ENCODE measurements at places on chromosomes 5 and 9.

DNA sequence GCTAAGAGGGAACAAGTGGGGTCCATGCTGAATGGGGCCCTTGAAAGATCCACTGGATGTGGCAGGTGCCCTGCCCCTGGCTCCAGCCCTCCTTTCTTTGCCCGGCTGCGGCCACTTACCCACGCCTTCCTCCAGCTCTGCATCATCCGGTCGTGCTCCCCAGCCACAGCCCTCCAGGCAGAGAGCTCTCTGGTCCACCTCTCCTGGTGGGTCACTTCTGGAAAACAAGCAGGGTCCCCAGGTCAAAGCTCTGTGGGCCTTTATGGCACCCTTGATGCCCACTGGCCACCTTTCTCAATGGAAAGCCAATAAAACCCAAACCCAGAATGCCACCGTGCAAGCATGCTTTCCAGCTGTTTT is 45.0 kb downstream of the SECISBP2 start:
- DNase-seq: no peak

DNA sequence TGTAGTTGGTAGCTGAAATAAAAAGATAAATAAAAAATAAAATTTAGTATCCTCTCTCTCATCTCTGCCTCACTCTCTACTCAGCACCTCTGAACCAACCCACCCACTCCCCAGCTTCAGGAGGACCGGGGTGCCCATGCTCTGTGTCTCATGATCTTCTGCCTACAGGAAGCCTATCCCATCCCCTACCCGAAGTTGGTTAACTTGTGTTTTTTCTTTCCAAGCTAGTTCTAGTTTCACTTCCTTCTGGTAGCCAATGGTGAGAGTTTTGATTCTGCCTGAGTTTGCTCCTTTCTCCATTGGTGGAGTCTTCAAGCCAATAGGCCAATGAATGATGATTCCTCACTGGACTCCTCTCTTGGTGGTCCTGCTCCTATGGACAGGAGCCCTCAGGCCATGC is 32.1 kb downstream of the SNX24 start:
- DNase-seq: no peak

GRCh38 chr9:32968101-32969011 is 33.1 kb downstream of the APTX start:
- DNase-seq: peak; percentile 60

- peak; percentile 12 for DNase-seq
These were observed 75.0 kb downstream of the TTC39B start for GRCh38 chr9:15231788-15232635.

- peak; percentile 16 for DNase-seq
These were observed 15.9 kb upstream of the SYNPO start for GRCh38 chr5:150624334-150625163.

GRCh38 chr9:23123048-23123632 is 676.5 kb downstream of the DMRTA1 start:
- DNase-seq: no peak

- no peak for DNase-seq
These were observed 55.3 kb downstream of the RPS23 start for GRCh38 chr5:82222597-82223574.

- no peak for DNase-seq
These were observed 93.2 kb downstream of the GHR start for GRCh38 chr5:42516282-42517042.

- no peak for DNase-seq
These were observed 72.0 kb upstream of the RAI14 start for GRCh38 chr5:34584165-34584564.

GRCh38 chr9:107932601-107933000 is 443.0 kb upstream of the KLF4 start:
- DNase-seq: no peak

GRCh38 chr5:168773226-168773625 is 194.1 kb upstream of the PANK3 start:
- no peak for DNase-seq

DNA sequence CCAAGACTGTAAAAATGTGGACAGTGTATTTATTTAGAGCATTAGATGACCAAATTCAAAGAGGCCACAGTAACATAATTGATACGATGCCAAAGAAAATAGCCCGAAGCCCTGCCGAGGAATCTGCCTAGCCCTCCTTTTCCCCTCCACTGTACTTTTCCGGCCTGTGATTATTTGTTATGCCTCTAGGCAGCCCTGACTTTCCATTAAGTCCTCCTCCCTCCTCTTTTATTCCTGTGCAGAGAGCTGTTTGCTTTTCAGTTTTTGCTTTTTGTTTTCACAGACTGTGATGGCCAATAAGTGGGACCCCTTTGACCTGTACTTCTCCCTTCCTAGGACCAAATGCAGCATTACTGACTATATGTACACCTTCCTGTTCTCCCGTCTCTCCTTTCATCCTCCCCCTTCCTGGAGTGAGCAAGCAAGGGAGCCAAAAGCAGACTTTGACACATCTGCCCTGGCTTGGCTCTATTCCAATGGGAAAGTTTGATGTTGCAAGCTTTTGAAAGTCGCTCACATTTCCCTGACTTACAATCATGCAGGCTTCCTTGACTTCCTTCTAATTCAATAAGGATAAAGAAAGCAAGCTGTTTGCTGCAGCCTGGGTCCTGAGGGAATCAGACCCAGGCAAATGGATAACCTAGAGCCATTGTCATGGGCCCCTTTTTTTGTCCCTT is 76.1 kb downstream of the NREP start:
- DNase-seq: no peak

DNA sequence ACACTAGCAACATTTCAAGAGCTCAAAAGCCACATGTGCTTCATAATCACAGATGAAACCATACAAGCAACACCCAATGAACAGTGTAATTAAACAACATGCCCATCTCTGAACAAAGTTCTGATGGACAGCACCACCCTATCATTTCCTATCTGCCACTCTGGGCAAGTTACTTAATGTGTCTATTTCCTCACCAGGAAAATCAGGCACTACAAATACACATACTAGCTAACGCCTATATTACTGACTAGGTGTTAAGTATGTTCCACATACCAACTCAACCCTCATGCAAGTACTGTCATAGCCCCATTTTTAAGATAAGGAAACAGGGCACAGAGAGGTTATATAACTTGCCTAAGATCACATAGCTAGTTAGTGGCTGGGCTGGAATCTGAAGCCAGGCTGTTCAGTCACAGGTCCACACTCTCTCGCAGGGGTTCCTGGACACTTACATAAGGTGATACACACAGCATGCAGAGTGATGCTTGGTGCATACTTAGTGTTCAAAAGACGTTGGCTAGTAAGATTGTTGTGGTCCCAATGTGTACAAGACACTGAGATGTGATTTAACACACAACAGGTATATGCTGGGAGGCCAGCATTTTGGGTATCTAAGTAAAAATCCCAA is 24.2 kb downstream of the CORO2A start:
- DNase-seq: no peak

DNA sequence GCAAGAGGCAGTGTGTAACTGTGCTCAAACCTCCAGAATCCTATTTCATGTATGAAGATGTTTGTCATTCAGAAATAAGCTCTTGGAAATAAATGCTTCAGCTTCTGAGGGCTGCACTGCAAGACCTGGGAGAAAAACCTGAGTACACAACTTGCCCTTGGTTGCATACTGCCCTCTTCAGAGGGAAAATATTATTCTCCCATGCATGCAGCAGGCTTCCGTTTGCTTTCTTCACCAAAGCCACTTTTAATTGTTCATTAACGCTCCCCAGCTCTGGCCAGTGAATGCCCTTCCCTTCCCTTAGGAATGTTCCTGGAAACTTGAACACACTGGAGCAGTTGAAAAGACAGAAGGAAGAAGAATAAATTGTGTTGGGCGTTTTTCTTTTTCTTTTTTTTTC is 2.5 kb upstream of the WHRN start:
- no peak for DNase-seq

- no peak for DNase-seq
These were observed 62.6 kb downstream of the ANGPTL2 start for GRCh38 chr9:127059765-127060361.

- DNase-seq: no peak
These were observed 6.1 kb upstream of the DMRT3 start for GRCh38 chr9:970151-970996.

Data from stimulated activated CD4-positive, alpha-beta T cell treated with anti-CD3 and anti-CD28 coated beads, Interleukin-4, amount 100 ng/mL, for 1 hour (primary cell).